Brain (organoid and tissue), 16 donors: ENCODE measurements at places on chromosomes 3 and 15. TPM values are rescaled to one million over a fixed set of nuclear protein-coding genes. Genes with fewer than 3 reads are reported as not detected.

PCOLCE2 gene
- 1.7 TPM for polyA plus RNA-seq

ZKSCAN7 gene
- polyA plus RNA-seq, result 6.8 TPM

POMGNT2 gene
- 38.5 TPM for polyA plus RNA-seq

INSYN1 gene
- 25.6 TPM for polyA plus RNA-seq
